ENCODE measurements at places on chromosomes 11 and 22.

GRCh38 chr11:27642954-27643353 is 57.3 kb downstream of the BDNF start:
- no peak for DNase-seq

- DNase-seq = no peak
Observed at GRCh38 chr11:130761560-130762220, 154.6 kb downstream of the SNX19 start.

- no peak for DNase-seq
Observed at GRCh38 chr11:92653454-92653853, 316.0 kb upstream of the MTNR1B start.

- no peak for DNase-seq
Observed at GRCh38 chr11:38788561-38788960, 2190.5 kb upstream of the RAG2 start.

GRCh38 chr11:64035576-64035975 is at the start of gene FLRT1:
Gene FLRT1, plus strand, starts transcription at chr11:64035931. Its CDS starts 80,337 bp downstream, at chr11:64116268.
- peak; percentile 19 for DNase-seq

DNA sequence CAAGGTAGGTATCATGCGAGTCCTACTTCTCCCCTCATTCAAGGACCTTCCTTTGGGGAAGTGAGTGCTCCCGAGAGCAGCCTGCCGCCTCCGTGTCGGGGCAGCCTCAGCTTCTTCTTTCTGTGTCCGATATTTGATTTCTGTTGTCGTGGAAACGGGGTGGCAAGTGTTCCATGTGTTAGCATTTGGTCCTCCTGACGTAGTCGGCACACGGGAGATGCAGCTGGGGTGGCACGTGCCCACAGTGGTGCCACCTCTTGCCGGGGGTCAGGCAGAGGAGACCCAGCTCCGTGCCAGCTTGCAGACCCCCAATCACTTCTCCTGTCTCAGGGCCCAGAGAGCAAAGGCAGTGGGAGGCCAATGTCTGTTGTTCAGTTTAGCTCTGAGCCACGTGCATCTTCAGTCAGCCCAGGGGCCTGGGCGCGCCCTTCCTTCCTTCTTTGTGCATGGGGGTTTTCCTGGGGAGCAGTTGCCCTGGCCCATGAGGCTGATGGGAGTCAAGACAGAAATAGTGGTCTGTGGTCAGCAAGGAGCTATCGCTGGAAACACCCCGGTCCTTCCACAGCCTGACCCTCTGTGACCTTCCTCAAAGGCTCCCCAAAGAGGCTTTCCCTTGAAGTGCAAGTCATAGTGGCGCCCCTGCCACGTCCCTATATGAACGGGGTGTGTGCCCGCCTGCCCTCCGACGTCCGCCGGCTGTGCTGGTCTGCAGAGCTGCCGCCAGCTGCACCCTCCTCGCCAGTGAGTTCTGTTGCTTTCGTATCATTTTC is 44.5 kb downstream of the PARVB start:
- no peak for DNase-seq

DNA sequence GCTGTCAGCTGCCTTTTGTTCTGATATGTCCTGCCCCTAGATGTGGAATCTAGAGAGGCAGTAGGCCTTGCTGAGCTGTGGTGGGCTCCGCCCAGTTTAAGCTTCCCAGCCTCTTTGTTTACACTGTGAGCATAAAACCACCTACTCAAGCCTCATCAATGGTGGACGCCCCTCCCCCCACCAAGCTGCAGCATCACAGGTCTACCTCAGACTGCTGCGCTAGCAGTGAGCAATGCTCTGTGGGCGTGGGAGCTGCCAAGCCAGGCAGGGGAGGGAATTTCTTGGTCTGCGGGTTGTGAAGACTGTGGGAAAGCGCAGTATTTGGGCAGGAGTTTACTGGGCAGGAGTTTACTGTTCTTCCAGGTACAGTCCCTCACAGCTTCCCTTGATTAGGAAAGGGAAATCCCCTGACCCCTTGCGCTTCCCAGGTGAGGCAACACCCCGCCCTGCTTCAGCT is 98.5 kb downstream of the SMCO4 start:
- DNase-seq = peak; percentile 45

GRCh38 chr11:38305682-38306081 is 1707.6 kb upstream of the RAG2 start:
- DNase-seq = no peak
